DMS 273 treated with DMSO at 0.1 percent for 48 hours (cell line): ENCODE measurements at places on chromosomes 3 and 15.
A peak's percentile ranks its signal among the peaks of the same experiment; 100 is the strongest.

DNA sequence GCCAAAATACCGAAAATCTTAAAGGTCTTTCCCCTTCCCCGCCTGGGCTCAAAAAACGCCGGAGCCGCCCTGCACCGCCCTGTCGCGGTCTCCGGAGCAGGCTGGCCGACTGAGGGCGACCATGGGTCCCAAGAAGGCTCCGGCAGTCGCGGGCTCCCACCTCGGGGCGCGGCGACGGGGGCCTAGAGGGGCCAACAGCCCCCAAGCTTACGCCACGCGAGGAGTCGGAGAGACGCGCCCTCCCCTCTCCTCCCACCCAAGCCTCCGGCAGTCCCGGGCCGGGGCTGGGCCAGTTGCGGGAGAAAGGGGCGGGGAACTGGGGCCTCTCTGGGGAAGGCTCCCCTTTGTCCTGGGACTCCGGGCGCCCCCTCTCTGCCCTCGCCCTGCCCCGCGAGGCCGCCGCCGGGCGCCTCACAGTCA lies 69.2 kb downstream of the GOLGA8B start:
- no peak for DNase-seq

DNA sequence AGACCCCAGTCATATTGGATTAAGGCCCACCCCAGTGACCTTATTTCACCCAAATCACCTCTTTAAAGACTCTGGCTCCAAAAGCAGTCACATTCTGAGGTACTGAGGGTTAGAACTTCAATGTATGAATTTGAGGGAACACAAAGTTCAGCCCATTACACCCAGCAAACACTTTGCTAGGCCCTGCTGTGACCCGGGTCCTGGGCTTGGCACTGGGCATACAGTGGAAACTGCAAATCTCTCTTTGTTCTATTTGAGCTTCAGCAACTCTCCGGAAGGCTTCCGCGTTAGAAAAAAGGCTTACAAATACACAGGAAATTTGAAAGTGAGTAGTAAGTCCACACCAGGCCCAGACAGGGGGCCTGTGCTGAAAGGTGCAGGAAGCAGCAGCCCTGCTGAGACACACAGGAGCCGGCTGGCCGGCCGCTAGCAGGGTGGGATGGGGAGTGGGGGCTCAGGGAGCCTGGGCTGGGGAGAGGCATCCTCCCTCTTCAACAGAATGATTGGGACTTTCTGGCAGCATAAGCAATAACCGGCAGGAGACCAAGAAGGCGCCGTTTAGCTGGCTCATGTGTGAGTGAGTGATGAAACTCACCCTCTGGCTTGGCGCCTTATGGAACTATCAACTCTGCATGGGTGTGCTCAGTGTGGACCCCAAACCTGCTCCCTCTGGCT lies 13.0 kb downstream of the LIPC start:
- DNase-seq = no peak

- DNase-seq = peak; percentile 47
Measured at GRCh38 chr15:73800662-73801345, 47.7 kb upstream of the INSYN1 start.

DNA sequence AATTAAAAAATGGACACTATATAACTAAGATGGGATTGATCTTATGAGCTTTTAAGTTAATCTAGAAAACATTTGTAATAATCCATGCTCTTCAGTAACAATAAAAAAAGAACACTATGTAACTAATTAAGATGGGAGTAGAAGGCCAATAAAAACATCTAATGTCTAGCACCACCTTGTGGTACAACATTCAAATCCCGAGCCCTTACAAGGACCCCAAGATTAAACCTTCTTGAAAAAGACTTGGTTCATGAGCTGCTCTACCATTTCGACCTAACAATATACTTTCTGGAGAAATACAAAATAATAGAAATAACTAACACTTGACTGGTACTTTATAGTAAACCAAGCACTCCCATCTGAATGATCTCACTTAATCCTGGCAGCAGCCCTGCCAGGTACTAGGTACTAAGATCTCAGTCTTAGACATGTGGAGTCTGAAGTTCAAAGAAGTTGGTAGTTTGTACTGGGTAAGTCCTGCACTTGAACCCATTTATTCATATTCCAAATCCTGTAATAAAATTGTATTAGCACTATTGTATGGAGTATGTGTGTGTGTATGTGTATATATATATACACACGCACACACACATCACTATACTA lies 21.8 kb downstream of the METTL6 start:
- peak; percentile 9 for DNase-seq

DNA sequence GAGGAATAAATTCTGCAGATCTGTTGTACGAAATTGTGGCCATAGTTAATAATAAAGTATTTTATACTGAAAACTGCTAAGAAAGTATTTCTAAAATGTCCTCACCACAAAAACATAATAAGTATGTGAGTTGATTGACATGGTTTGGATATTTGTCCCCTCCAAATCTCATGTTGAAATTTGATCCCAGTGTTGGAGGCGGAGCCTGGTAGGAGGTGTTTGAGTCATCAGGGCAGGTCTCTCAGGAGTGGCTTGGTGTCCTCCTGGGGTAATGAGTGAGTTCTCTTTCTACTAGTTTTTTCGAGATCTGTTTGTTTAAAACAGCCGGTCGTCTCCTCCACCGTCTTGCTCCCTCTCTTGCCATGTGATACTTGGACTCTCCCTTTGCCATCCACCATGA lies 424.1 kb upstream of the KCNMB2 start:
- no peak for DNase-seq

DNA sequence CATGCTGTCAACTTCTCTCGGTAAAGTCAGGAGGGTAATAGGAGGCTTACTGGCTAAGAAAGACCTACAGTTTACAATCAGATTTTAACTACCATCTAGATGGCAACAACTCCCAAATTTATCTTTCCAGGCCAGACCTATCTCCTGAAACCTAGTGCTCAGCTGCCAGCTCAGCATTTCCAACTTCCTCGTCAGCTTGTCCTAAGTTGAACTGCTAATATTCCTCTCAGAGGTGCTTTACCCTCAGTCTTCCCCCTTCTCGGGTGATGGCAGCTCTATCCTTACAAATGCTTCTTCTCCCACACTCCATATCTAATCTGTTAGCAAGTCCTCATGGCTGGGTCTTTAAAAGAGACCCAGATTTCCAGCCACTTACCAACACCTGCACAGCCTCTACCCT lies 36.9 kb upstream of the UBE2E2 start:
- no peak for DNase-seq

DNA sequence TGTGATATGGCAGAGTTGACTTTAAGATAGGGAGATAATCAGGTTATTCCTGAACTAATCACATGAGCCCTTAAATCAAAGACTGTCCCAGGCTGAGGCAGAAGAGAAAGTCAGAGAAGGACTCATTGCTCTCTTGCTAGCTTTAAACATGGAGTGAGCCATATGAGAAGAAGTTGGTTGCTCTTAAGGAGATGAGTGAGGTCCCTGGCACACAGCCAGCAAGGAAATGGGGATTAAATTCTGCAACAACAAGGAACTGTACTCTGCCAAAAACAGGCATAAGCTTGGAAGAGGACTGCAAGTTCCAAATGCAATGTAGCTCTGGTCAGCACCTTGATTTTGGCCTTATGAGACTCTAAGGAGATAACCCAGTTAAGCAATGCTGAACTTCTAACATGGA lies 457.0 kb downstream of the PLOD2 start:
- no peak for DNase-seq

DNA sequence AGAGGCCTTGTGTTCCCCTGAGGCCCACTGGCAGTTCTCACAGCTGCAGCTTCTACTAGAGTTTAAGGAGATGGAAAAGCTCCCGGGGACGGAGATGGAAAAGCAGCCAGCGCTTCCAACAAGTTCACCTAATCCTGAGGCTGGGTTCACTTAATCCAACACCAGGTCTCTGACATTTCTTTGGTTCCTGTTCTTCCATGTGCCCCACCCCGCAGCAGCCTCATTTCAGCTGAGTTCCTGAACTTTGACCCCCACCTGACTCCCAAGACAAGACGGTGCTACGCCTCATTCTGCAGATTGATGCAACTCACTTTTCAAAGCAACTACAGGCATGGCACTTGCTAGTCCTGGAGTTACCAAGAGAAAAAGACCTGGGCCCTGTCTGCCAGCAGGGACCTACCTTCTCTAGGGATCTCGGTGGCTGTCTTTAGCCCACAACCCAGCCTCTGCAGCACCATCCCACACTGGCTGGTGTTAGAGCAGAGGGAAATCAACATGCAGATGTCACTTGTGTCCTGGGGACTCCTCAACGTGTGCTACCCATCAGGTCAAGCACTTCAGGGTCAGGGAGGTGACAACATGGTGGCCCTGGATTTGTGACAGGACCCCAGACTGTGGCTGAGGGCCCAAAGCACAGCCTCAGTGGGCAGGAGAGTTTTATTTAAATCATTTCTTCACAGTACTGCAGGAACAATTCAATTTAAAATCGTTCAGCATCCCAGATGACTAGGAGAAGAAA lies 406.1 kb downstream of the VPS13C start:
- no peak for DNase-seq

DNA sequence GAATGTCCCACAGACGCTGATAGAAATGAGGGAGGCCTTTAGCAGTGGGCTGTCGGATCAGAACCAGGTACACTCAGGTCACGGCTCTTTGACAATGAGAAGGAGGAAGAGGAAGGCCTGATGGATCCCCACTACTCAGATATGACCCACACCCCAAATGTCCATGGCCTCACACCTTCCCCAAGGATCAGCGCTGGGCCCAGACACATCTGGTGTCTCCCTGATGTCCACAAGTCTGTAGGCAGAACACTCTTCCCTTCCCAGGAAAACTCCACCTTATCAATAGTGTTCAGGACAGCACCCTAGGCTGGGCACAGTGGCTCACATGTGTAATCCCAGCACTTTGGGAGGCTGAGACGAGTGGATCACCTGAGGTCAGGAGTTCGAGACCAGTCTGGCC lies 33.3 kb upstream of the SFMBT1 start:
- DNase-seq = no peak

- no peak for DNase-seq
Measured at GRCh38 chr3:7962301-7962700, 539.3 kb upstream of the LMCD1 start.

GRCh38 chr3:151890721-151891141 lies 17.3 kb downstream of the SUCNR1 start:
- DNase-seq = no peak

DNA sequence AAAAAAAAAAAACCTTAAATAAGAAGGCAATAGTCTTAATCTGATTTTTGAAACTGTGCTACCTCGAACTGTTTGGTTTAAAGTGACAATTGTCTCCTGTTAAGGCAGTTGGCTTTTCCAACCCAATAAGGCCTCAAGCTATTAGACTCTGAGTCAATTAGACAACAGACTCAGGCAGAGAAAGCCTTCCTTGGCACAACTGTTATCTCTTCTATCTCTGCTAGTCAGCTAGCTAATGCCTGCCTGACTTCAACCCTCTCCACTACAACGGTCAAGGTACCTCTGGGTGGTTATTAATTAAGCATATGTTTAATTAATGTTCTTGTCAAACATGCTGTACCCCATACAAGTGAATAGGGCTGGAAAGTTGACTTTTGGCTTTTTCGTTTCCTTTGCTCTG lies 110.2 kb upstream of the NLGN1 start:
- DNase-seq = no peak

DNA sequence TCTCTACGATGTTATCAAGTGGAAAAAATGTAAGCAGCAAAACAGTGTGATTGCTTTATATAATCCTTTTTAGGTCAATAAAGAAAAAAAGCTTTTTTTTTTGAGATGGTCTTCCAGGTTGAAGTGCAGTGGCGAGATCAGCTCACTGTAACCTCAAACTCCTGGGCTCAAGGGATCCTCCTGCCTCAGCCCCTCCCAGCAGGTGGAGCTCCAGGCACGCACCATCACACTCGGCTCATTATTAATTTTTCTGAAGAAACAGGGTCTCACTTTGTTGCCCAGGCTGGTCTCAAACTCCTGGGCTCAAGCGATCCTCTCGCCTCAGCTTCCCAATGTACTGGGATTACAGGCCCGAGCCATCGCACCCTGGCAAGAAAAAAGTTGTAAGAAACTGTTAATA lies 17.3 kb downstream of the RNF168 start:
- DNase-seq = no peak

DNA sequence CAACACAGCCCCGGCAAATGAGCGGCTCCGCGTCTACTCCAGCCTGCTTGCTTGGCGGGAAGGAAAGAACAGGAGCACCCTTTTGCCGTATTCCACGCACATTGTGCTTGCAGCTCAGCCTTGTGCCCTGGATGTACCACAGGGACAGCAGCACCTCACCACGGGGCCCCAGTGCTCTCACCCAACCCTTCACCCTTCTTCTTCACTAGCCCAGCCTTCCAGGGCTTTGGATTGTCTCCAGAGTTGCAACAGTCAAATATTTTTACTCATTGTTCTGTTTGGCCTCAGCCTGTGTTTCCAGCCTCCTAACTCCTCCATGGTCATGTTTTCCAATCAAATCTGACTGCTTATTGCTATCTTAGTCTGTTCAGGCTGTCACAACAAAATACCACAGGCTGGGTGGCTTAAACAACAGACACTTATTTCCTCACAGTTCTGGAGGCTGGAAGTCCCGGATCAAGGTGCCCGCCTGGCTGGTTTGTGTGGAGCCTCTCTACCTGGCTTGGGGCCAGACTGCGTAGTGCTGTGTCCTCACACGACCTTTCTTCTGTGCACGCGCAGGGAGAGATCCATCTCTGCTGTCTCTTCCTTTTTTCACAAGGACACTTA lies 79.2 kb upstream of the ABHD17C start:
- DNase-seq = peak; percentile 30

GRCh38 chr3:143627336-143627735 lies 220.9 kb downstream of the SLC9A9 start:
- DNase-seq = no peak

GRCh38 chr3:23944007-23944783 lies 891 bp upstream of the NR1D2 start:
- DNase-seq = no peak

- DNase-seq = no peak
Measured at GRCh38 chr3:126925411-126926171, 57.3 kb upstream of the PLXNA1 start.

DNA sequence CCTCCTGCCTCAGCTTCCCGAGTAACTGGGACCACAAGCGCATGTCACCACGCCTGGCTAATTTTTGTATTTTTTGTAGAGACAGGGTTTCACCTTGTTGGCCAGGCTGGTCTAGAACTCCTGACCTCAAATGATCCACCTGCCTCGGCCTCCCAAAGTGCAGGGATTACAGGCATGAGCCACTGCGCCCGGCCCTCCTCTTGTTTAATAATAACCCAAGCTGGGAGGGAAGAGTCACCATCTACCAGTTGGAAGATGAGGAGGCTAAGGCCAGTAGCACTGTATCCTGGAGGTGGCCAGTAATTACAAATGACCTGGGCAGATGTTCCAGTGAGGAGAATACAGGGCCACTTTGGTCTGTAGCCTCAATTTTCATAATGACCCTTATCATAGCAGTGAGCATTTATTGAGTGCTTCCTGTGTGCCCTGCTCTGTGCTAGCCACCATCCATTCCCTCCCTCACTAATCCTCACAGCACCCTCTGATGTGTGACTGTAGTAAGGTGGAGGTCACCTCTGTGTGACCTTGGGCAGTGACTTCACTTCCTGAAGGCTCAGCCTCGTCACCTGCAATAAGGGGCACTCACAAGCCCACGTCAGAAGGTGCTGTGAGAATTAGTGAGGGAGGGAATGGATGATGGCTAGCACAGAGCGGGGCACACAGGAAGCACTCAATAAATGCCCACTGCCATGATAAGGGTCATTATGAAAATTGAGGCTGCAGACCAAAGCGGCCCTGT lies 64.2 kb downstream of the ABTB1 start:
- DNase-seq = no peak

- DNase-seq = no peak
Measured at GRCh38 chr15:48985516-48985915, 21.8 kb upstream of the SHC4 start.

- no peak for DNase-seq
Measured at GRCh38 chr3:73633916-73634344, 9.2 kb upstream of the PDZRN3 start.
